PC-9 (cell line): ENCODE measurements at places on chromosomes 2 and 18.

DNA sequence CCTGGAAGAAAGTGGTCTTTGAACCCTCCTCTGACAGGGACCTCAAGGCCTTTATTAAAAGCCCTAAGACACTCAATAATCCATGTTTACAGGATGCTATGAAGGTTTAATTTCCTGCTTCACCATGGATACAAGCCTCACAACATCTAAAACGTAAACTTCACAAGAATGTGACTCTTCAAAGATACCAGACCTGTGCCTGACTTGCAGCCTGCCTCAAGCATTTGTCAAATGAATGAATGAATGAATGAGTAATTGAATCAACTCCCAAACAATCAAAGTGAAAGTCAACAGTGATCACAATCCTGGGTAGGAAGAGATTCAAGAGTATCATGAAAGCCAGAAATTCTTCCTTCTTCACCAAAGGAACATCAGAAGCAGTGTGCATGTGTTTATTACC lies 30.4 kb downstream of the KLF7 start:
- no peak for DNase-seq

- no peak for DNase-seq
These were observed 228.7 kb downstream of the IKZF2 start for GRCh38 chr2:212922701-212923100.

DNA sequence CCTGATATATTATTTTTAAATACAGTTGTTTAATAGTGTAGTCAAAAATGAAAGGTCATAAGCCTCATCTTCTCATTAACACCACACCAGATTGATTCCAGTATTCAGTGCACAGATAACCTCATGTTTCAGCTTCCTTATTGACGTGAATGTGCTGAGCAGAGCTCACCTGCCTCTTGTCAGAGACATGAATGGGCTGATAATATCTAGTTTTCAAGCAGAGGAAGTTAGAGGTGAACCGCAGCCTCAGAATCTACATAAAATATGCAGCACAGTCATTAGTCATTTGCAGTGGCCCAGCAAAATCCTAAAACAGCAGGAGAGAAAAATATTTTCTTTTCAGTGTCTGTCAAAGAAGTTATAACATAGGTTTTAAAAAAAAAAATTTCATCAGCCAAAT lies 216.2 kb downstream of the GBX2 start:
- no peak for DNase-seq

- no peak for DNase-seq
These were observed 19.6 kb downstream of the LDAH start for GRCh38 chr2:20803226-20803682.

- peak; percentile 34 for DNase-seq
These were observed 3.7 kb upstream of the GAD1 start for GRCh38 chr2:170812710-170813600.
